ENCODE measurements at places on chromosomes 6 and 20. TPM values are rescaled to one million over a fixed set of nuclear protein-coding genes. Genes with fewer than 3 reads are reported as not detected.

Gene CST7
- total RNA-seq, result not detected

DNA sequence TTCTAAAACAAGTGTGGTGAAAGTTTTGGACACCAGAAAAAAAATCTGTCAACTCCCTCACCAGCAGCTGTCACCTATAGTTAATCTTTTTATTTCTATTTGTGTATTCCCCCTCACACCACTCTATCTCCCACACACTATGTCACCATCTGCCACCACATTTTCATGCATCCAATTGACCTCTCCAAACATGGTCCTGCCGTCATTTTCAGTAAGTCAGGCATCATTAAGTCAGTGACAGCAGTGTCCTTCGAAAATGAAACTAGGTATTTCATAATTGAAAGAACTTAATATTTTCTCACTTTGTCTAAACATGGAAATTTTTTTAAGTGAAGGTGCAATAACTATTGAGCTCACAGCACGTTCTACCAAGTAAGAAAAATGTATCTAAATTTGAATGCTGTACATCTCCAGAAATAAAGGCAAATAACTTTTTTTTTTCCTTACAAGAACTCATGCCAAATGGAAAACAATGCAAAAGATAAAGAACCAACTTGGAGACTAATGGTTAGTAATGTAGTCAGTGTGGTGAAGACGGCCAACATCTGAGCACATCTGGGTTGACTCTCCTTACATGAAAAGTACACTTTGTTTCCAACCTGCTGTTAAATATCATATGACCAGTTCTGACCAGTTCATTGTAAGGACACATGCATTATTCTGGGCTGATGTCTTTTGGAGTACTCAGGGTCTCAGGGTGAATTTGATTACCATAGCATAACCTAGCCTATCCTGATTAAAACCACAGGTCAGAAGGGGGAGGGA lies 623.3 kb upstream of the MANEA start:
- DNase-seq, result no peak

Gene ZNF165
- total RNA-seq, result 3.5 TPM

Gene SPTLC3
- under 0.01 TPM for total RNA-seq

GRCh38 chr6:6703699-6704098 lies 115.2 kb downstream of the LY86 start:
- no peak for DNase-seq

- no peak for DNase-seq
Observed at GRCh38 chr6:53985366-53985765, 125.9 kb upstream of the MLIP start.

GRCh38 chr6:152461556-152461955 lies 175.6 kb downstream of the SYNE1 start:
- no peak for DNase-seq

Measured in H7 (cell line).